Fibroblast of lung (primary cell): ENCODE measurements at places on chromosomes 3 and 15. TPM values are rescaled to one million over a fixed set of nuclear protein-coding genes. Genes with fewer than 3 reads are reported as not detected.
A peak's percentile ranks its signal among the peaks of the same experiment; 100 is the strongest.

GRCh38 chr3:106036696-106037095 lies 167.9 kb upstream of the CBLB start:
- no peaks in the 10 kb centered on the region for H3K36me3 ChIP-seq
- no peak for DNase-seq
- H3K27ac ChIP-seq, result no peak overlapping the region

Gene CACNA2D2
- under 0.01 TPM in 1 of 2 replicates, not detected in the other for total RNA-seq

DNA sequence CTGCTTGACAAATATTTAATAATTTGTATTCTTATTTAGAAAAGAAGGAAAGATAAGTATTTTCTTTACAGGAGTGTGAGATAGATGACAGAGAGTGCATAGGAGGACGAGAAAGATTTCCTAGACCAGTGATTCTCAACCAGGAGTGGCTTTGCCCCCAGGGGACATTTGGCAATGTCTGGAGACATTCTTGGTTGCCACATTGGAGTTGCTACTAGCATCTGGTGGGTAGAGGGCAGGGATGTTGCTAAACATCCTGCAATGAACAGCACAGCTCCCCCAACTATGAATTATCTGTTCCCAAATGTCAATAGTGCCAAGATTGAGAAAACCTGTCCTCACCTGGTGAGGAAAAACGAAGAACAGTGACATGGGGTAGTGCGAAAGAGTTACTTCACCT lies 30.8 kb upstream of the MINAR1 start:
- H3K36me3 ChIP-seq, result no peaks in the 10 kb centered on the region
- H3K4me1 ChIP-seq, result no peaks in the 10 kb centered on the region
- DNase-seq, result no peak
- H3K27ac ChIP-seq, result no peak overlapping the region

Gene PDZRN3
- total RNA-seq, result 47.5 and 56.3 TPM in 2 replicates

Gene TICRR
- total RNA-seq, result 0.26 and 1.2 TPM in 2 replicates

GRCh38 chr3:9068051-9068450 lies 104.8 kb upstream of the RAD18 start:
- H3K4me1 ChIP-seq, result no peaks in the 10 kb centered on the region
- no peaks in the 10 kb centered on the region for H3K27me3 ChIP-seq
- H3K36me3 ChIP-seq, result no peaks in the 10 kb centered on the region
- H3K27ac ChIP-seq, result no peak overlapping the region
- DNase-seq, result no peak

GRCh38 chr3:137524751-137525150 lies 239.4 kb upstream of the SOX14 start:
- no peak for DNase-seq
- no peak overlapping the region for H3K4me3 ChIP-seq
- no peaks in the 10 kb centered on the region for H3K36me3 ChIP-seq
- H3K27ac ChIP-seq, result no peak overlapping the region
- no peaks in the 10 kb centered on the region for H3K4me1 ChIP-seq

DNA sequence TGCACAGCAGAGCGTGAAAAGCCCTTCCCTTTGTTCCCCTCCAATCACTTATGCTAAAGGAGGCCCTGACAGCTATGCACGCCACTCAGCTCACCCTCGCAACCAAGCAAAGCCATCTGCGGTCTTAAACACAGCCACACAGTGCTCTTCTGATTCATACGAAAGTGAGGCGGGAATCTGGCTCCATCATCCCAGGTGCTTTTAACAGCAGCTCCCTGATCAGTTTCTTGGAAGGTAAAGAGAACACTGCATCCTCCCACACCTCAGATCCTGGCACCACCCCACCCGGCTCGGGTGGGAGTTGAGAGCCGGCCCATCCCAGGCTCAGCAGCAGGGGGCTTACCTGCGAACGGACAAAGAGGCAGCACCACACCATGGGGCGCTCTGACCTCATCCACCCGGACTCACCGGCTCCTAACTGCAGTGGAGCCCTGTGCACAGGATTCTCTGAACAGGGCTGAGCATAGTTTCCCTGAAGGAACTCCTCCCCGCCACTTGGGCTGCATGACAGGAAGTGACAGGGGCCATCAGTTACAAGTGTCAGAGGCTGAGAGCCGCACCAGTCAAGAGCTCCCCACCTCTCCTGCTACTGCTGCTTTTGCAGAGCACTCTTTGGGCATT lies 114.3 kb upstream of the ARHGEF3 start:
- no peaks in the 10 kb centered on the region for H3K27me3 ChIP-seq
- no peak for DNase-seq
- no peaks in the 10 kb centered on the region for H3K4me1 ChIP-seq
- no peaks in the 10 kb centered on the region for H3K36me3 ChIP-seq
- H3K27ac ChIP-seq, result no peak overlapping the region

DNA sequence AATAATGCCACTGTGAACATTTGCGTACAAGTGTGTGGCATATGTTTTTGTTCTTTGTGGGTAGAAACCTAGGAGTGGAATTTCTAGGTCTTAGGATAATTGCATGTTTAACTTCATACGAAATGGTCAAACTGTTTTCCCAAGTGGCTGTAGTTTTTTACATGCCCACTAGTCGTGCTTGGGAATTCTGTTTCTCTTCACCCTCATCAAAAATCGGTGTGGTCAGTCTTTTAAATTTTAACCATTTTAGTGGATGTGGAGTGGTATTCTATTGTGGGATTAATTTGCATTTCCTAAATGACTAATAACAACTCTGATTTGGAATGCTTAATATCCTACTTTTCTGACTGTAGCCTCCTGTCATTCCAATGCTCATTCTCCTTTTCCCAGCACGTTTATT lies 27.6 kb downstream of the ZFAND6 start:
- no peaks in the 10 kb centered on the region for H3K27me3 ChIP-seq
- DNase-seq, result no peak
- no peak overlapping the region for H3K4me3 ChIP-seq

DNA sequence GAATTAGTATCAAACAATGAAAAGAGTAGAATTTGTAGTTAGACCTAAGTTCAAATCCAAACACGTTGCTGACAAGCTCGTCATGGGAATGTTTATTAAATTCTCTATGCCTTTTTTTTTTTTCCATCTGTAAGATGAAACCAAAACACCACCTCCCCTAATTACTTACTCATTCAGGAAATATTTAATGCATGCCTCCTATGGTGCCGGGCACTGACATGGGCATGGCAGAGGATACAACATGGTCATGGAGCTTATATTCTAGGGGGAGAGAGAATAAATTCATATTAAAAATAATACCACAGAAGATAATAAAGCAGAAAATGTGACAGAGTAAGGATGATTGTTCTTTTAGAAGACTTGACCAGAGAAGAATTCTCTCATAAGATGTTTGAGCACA lies 215.8 kb downstream of the RYR3 start:
- H3K27me3 ChIP-seq, result no peaks in the 10 kb centered on the region
- no peaks in the 10 kb centered on the region for H3K36me3 ChIP-seq
- no peak for DNase-seq
- no peak overlapping the region for H3K4me3 ChIP-seq
- no peak overlapping the region for H3K27ac ChIP-seq

DNA sequence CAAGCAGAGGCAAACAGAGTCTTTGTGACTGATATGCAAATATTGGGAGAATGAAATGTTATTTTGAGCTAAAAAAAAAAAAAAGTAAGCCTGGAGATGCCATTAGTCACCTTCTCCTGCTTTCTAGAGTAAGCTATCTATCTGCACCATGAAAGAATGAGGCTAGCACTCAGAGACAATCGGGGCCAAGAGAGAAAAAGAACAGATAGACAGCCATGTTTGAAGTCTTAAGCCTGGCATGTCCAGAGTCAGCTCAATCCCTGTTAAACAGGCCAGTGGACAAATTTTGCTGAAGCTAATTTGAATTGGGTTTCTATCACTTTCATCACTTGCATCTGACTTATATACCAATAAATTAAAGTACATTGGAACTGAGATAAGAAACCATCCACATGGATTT lies 204.4 kb downstream of the SLC9A9 start:
- no peak overlapping the region for H3K4me3 ChIP-seq
- no peaks in the 10 kb centered on the region for H3K4me1 ChIP-seq
- H3K27me3 ChIP-seq, result no peaks in the 10 kb centered on the region

GRCh38 chr3:187318819-187319616 lies 27.5 kb upstream of the MASP1 start:
- no peaks in the 10 kb centered on the region for H3K36me3 ChIP-seq
- DNase-seq, result peak; percentile 77
- peak overlapping the region; percentile 52 for H3K4me3 ChIP-seq
- H3K27ac ChIP-seq, result peak overlapping the region; percentile 56
- H3K27me3 ChIP-seq, result no peaks in the 10 kb centered on the region

DNA sequence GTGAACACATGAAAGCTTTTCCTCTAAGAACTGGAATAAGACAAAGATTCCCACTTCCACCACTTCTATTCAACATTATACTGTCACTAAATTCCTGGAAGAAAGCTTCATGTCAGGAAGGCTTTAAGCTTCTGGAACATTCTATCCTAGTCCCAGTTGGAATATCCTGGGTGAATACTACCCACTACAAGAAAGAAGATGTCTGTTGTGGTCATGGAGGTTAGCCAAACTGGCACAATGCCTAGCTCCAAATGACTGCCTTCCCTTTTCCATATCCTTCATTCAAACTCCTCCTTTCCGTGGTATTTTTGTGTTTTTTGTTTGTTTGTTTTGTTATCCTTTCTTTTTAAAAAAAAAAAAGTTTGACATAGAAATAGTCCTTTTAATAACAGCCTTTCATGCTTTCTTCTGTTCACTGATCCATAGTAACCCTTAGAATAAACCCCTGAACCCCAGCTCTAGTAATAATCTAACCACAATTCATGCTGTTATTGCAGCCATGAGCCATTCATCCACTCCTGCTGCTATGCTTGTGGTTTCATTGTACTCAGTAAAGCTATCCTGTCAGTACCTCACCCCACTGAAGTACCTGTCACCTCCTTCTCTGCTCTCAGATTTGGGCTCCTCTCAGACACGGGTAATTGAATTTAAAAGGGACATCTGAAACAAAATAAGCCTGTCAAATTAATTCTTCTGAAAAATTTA lies 447.5 kb downstream of the IGSF11 start:
- no peaks in the 10 kb centered on the region for H3K36me3 ChIP-seq
- no peak for DNase-seq
- no peak overlapping the region for H3K27ac ChIP-seq
- H3K4me1 ChIP-seq, result no peaks in the 10 kb centered on the region
- no peaks in the 10 kb centered on the region for H3K27me3 ChIP-seq

- H3K27ac ChIP-seq, result no peak overlapping the region
- no peaks in the 10 kb centered on the region for H3K27me3 ChIP-seq
- no peak overlapping the region for H3K4me3 ChIP-seq
- DNase-seq, result no peak
- no peaks in the 10 kb centered on the region for H3K4me1 ChIP-seq
Measured at GRCh38 chr3:42988566-42988965, 9.5 kb downstream of the GASK1A start.

DNA sequence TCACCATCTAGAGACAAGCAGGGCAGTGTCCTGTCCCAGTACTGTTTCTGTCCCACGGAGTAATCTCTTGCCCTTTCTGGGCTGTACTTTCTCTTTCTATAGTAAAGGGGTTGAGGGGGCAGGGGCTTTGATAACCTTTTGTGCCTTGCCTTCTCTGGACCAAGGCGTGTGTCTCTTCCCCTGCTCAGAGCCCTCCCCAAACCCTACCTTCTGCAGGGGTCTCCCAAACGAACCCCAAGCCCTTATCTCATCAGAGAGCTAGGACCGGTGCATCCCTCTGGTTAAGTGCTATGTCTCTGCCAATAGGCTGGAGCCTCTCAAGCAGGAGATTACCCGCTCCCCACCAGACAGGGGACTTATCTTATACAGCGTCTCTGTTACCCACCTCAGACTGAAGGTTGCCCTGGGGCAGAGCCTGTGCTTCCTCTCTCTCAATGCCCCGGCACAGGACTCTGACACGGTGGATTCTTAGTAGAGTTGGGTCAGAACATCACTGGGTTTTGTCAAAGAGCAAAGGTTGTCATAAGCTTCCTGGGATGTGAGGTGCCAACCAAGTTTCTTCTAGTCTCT lies 2.9 kb downstream of the PLEKHO2 start:
- peaks cover 9% of the 10 kb centered on the region for H3K36me3 ChIP-seq
- H3K27me3 ChIP-seq, result no peaks in the 10 kb centered on the region
- H3K4me3 ChIP-seq, result peak overlapping the region; percentile 95
- peak overlapping the region; percentile 39 for H3K27ac ChIP-seq
- peaks cover 19% of the 10 kb centered on the region for H3K4me1 ChIP-seq
